ENCODE measurements at places on chromosomes 13 and 19. TPM values are rescaled to one million over a fixed set of nuclear protein-coding genes. Genes with fewer than 3 reads are reported as not detected.

LILRB1 gene
- total RNA-seq: 0.08 TPM

MBD3L2 gene
- not detected for total RNA-seq

CYP2S1 gene
- 8.5 TPM for total RNA-seq

UQCRFS1 gene
- 70.0 TPM for total RNA-seq

LHB gene
- 0.39 TPM for total RNA-seq

KLK2 gene
- total RNA-seq: not detected

LHFPL6 gene
- 25.7 TPM for total RNA-seq

GFY gene
- not detected for total RNA-seq

LRFN3 gene
- 16.7 TPM for total RNA-seq

SHISA7 gene
- 0.03 TPM for total RNA-seq

EDDM13 gene
- not detected for total RNA-seq

PDE4A gene
- 25.8 TPM for total RNA-seq

RFPL4AL1 gene
- not detected for total RNA-seq

SULT2A1 gene
- 0.18 TPM for total RNA-seq

Data from Panc1 (cell line).